SK-MEL-5 (cell line): ENCODE measurements at places on chromosomes 12 and 14. TPM values are rescaled to one million over a fixed set of nuclear protein-coding genes. Genes with fewer than 3 reads are reported as not detected.

DNAI7 gene
- total RNA-seq = 0.21 TPM in 1 of 2 replicates, not detected in the other

WNT1 gene
- not detected in 2 replicates for total RNA-seq

NUAK1 gene
- 0.63 and 0.69 TPM in 2 replicates for total RNA-seq

ESRRB gene
- not detected in 2 replicates for total RNA-seq

DHRS2 gene
- total RNA-seq = 0.42 and 1.5 TPM in 2 replicates

TAS2R30 gene
- total RNA-seq = 0.74 and 0.75 TPM in 2 replicates

OLR1 gene
- not detected in 2 replicates for total RNA-seq

CIROP gene
- not detected in 2 replicates for total RNA-seq

FBXW8 gene
- total RNA-seq = 14.2 and 15.6 TPM in 2 replicates

PRR4 gene
- 3.2 and 4.6 TPM in 2 replicates for total RNA-seq

NXPH4 gene
- 5.1 and 5.4 TPM in 2 replicates for total RNA-seq

GPX2 gene
- not detected in 2 replicates for total RNA-seq

KRT85 gene
- not detected in 2 replicates for total RNA-seq

ISM2 gene
- 0.19 and 0.79 TPM in 2 replicates for total RNA-seq

LRRC43 gene
- not detected in 2 replicates for total RNA-seq

MSRB3 gene
- 7.8 and 9.0 TPM in 2 replicates for total RNA-seq
